ENCODE measurements at places on chromosomes 4 and X. TPM values are rescaled to one million over a fixed set of nuclear protein-coding genes. Genes with fewer than 3 reads are reported as not detected.

Gene PLP1
- 9.0 TPM for total RNA-seq

Gene KDR
- 4.2 TPM for total RNA-seq

Gene RPA4
- 3.0 TPM for total RNA-seq

Gene AIFM1
- 19.1 TPM for total RNA-seq

Gene TMSB15B
- total RNA-seq, result not detected

Gene HELT
- total RNA-seq, result not detected

Gene ZIC3
- not detected for total RNA-seq

Gene SLC49A3
- 7.1 TPM for total RNA-seq

Gene PROM1
- 170 TPM for total RNA-seq

Gene CD40LG
- not detected for total RNA-seq

Gene TENM3
- total RNA-seq, result 9.8 TPM

- H3K4me1 ChIP-seq, result no peaks in the 10 kb centered on the region
- no peak for DNase-seq
- H3K36me3 ChIP-seq, result no peaks in the 10 kb centered on the region
- H3K27ac ChIP-seq, result peak overlapping the region; percentile 81
- H3K4me3 ChIP-seq, result peak overlapping the region; percentile 22
Observed at GRCh38 chrX:91435395-91435794, 756 bp downstream of the PABPC5 start.

DNA sequence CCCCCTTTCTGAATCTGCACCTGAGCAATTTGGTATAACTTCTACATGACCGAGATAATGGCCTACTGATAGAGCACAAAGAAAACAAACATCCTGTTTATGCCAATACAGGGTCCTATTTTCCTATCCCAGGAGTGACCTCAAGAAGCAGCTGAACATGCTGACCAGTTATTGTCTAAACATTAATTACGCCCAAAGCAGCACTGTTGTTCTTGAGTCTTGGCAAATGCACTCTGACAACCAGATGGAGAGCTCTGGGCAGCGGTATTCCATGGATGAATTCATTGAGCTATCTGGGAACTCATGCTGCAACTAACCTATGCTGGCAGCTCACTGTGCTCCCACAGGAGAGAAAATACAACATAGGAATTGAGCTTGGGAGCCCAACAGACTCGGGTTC is 52.6 kb downstream of the PCYT1B start:
- no peak overlapping the region for H3K27ac ChIP-seq
- H3K4me3 ChIP-seq, result no peak overlapping the region
- DNase-seq, result no peak
- H3K36me3 ChIP-seq, result no peaks in the 10 kb centered on the region
- no peaks in the 10 kb centered on the region for H3K27me3 ChIP-seq

DNA sequence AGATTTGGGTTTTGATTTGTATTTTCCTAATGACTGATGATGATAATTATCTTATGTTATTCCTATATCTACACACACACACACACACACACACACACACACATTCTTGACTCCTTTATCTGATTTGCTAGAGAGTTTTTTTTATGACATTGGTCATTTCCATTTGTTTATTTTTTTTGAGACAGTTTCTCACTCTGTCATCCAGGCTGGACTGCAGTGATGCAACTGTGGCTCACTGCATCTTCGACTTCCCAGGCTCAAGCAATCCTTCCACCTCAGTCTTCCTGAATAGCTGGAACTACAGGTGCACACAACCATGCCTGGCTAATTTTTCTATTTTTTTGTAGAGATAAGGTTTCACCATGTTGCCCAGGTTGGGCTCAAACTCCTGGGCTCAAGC is 6.7 kb downstream of the ZNF81 start:
- H3K4me3 ChIP-seq, result no peak overlapping the region
- H3K36me3 ChIP-seq, result no peaks in the 10 kb centered on the region
- H3K4me1 ChIP-seq, result no peaks in the 10 kb centered on the region
- DNase-seq, result no peak
- H3K27me3 ChIP-seq, result no peaks in the 10 kb centered on the region

GRCh38 chr4:88526221-88526815 is 2.7 kb upstream of the PYURF start:
- no peak for DNase-seq
- peaks cover 6% of the 10 kb centered on the region for H3K4me1 ChIP-seq
- H3K27ac ChIP-seq, result no peak overlapping the region
- peaks cover 3% of the 10 kb centered on the region for H3K36me3 ChIP-seq
- no peaks in the 10 kb centered on the region for H3K27me3 ChIP-seq

DNA sequence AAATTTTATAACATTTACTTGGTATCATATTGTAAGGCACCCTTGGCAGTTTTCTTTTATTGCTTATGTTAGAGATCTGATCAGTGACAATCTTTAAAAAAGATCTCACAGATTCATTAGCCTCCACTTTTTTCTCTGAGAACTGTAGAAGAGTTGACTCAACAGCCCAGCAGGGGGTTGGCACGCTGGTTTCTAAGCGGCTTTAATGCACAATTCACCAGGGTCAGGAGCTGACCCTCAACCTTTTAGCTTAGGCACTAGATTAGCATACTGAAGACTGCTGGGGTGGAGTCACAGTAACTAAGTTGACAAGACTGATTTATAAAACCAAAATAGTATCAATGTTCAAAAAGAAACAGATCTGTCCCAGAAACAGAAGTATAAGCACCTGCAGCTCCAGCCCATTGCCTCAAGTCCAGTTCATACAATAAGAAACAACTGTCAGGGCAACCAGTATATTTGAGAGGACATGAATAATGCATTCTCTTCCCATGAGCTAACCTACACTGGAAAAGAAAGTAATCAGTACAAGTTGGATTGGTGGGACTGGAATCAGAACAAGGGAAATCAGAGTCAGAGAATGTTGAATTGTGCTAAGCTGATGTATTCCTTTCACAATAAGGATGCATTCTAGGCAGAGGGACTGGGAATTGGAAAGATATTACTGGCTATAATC is 77.6 kb downstream of the PDE5A start:
- no peaks in the 10 kb centered on the region for H3K27me3 ChIP-seq
- DNase-seq, result no peak
- H3K4me1 ChIP-seq, result no peaks in the 10 kb centered on the region
- H3K36me3 ChIP-seq, result no peaks in the 10 kb centered on the region
- H3K27ac ChIP-seq, result no peak overlapping the region
- no peak overlapping the region for H3K4me3 ChIP-seq

DNA sequence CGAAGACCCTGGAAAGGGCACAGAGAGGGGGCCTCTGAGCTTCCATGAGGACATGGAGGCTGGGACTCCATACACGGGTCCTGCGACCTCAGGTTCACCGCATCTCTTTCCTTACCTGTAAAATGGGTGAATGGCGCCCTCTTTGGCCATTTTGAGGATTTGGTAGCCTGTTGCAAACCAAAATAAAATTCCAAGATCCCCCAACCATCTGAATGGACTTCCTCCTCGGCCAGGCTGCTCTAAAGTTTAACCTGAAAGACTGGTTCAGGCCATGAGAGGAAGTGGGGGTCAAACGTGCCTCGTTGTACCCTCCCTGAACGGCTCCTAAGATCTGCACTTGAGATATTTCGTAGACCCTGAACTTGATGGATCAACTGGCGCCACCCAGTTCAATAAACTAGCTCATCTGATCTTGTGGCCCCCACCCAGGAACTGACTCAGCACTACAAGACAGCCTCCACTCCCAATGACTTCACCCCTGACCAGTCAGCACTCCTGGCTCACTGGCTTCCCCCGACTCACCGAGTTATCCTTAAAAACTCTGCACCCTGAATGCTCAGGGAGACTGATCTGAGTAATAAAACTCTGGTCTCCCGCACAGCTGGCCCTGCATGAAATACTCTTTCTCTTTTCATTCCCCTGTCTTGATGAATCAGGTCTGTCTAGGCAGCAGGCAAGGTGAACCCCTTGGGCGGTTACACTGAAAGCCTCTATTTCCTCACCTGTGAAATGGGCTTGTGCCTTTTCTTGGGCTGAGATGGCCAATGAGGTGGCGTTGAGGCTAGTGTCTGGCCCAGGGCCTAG is 32.9 kb upstream of the GPR78 start:
- no peak overlapping the region for H3K27ac ChIP-seq
- H3K4me3 ChIP-seq, result no peak overlapping the region
- no peaks in the 10 kb centered on the region for H3K27me3 ChIP-seq
- H3K4me1 ChIP-seq, result no peaks in the 10 kb centered on the region

GRCh38 chr4:172675232-172675631 is 493.4 kb upstream of the GALNT7 start:
- H3K4me1 ChIP-seq, result no peaks in the 10 kb centered on the region
- H3K4me3 ChIP-seq, result no peak overlapping the region
- H3K27me3 ChIP-seq, result no peaks in the 10 kb centered on the region
- H3K36me3 ChIP-seq, result no peaks in the 10 kb centered on the region

DNA sequence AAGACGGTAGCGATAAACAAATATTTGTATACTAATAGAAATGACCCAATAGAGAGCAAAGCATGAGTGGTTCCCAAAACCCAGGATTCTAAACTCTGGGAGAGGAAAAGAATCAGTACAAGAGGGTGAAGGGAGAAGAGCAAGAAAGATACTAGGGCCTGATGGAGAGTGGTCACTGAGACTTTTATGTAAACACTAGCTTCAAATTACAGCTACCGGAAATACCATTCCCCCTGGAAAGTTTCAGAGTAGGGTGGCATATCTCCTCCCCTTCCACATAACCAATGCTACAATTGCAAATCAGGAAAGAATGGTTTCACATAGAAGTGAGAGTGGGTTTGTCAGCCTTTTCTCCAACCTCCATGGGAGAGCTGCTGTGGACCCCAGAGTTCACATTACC is 77.1 kb downstream of the EIF4E start:
- no peaks in the 10 kb centered on the region for H3K27me3 ChIP-seq
- no peak overlapping the region for H3K27ac ChIP-seq
- H3K36me3 ChIP-seq, result no peaks in the 10 kb centered on the region
- no peak for DNase-seq
- H3K4me1 ChIP-seq, result no peaks in the 10 kb centered on the region

DNA sequence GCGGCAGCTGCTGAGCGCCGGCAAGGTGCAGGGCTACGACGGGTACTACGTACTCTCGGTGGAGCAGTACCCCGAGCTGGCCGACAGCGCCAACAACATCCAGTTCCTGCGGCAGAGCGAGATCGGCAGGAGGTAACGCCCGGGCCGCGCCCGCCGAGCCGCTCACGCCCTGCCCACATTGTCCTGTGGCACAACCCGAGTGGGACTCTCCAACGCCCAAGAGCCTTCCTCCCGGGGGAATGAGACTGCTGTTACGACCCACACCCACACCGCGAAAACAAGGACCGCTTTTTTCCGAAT is 117.0 kb downstream of the DCTD start:
- no peak overlapping the region for H3K27ac ChIP-seq
- no peak overlapping the region for H3K4me3 ChIP-seq
- H3K36me3 ChIP-seq, result no peaks in the 10 kb centered on the region
- no peak for DNase-seq
- H3K4me1 ChIP-seq, result no peaks in the 10 kb centered on the region

- H3K4me3 ChIP-seq, result no peak overlapping the region
- H3K27me3 ChIP-seq, result no peaks in the 10 kb centered on the region
- no peak overlapping the region for H3K27ac ChIP-seq
- no peaks in the 10 kb centered on the region for H3K4me1 ChIP-seq
- DNase-seq, result no peak
Observed at GRCh38 chrX:116607776-116608175, 145.0 kb upstream of the CT83 start.

- H3K36me3 ChIP-seq, result no peaks in the 10 kb centered on the region
- H3K27ac ChIP-seq, result no peak overlapping the region
- no peaks in the 10 kb centered on the region for H3K27me3 ChIP-seq
- no peaks in the 10 kb centered on the region for H3K4me1 ChIP-seq
- H3K4me3 ChIP-seq, result no peak overlapping the region
Observed at GRCh38 chr4:116546759-116547158, 538.6 kb downstream of the TRAM1L1 start.

GRCh38 chr4:26611885-26612284 is 28.0 kb downstream of the TBC1D19 start:
- H3K4me3 ChIP-seq, result no peak overlapping the region
- DNase-seq, result no peak
- no peaks in the 10 kb centered on the region for H3K4me1 ChIP-seq
- H3K27me3 ChIP-seq, result no peaks in the 10 kb centered on the region
- no peak overlapping the region for H3K27ac ChIP-seq
- H3K36me3 ChIP-seq, result no peaks in the 10 kb centered on the region

DNA sequence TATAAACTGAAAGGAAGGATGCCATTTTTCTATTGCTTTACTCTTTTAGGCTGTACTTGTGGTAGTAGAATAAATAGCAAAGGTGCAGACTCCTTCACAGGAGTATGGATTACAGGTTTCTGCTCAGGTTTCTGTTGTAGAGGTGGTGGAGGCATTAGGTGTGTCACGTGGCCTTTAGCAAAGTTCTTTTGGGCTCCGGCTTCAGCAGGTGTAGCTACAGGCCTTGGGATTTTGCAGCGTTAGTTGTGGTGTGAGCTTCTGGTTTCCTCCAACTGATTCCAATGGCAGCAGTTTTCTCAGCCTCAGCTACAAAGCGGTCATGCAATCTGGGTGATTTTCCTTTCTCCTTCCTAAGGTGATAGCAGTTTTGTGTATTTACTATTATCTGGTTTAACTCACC is 255.8 kb upstream of the GK2 start:
- H3K27ac ChIP-seq, result no peak overlapping the region
- H3K4me3 ChIP-seq, result no peak overlapping the region
- no peak for DNase-seq
- H3K4me1 ChIP-seq, result no peaks in the 10 kb centered on the region
- no peaks in the 10 kb centered on the region for H3K36me3 ChIP-seq

- no peak overlapping the region for H3K27ac ChIP-seq
- DNase-seq, result no peak
- no peaks in the 10 kb centered on the region for H3K27me3 ChIP-seq
- no peaks in the 10 kb centered on the region for H3K36me3 ChIP-seq
- H3K4me3 ChIP-seq, result no peak overlapping the region
Observed at GRCh38 chr4:97589481-97590196, 553.6 kb downstream of the STPG2 start.

GRCh38 chr4:56937262-56937661 is 29.6 kb downstream of the REST start:
- DNase-seq, result no peak
- H3K27ac ChIP-seq, result no peak overlapping the region

DNA sequence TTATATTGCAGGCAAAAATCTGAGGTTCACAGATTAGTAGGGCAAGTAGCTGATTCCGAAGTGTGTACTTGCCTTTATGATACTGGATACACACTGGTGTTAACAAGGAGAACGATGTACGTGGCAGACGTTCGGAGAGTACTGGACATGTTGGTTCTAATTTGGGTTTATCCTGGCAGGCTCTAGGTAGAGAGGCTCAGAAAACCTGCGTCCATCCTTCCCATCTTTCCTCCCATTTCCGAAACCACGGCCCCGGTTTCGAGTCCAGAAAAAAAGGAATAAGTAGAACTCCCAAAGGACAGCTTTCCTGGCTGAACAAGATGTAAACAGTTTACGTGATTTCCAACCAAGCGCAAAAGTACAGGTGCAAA is 351 bp upstream of the SLC30A9 start:
- H3K27ac ChIP-seq, result peak overlapping the region; percentile 86
- no peak for DNase-seq
- H3K4me3 ChIP-seq, result peak overlapping the region; percentile 84
- H3K36me3 ChIP-seq, result no peaks in the 10 kb centered on the region
- H3K27me3 ChIP-seq, result no peaks in the 10 kb centered on the region

- H3K27me3 ChIP-seq, result no peaks in the 10 kb centered on the region
- H3K27ac ChIP-seq, result no peak overlapping the region
- no peak for DNase-seq
- H3K36me3 ChIP-seq, result no peaks in the 10 kb centered on the region
Observed at GRCh38 chrX:1564750-1565683, 26.4 kb upstream of the AKAP17A start.

GRCh38 chrX:119784747-119785446 is 6.5 kb downstream of the RPL39 start:
- no peaks in the 10 kb centered on the region for H3K27me3 ChIP-seq
- DNase-seq, result peak; percentile 49
- H3K4me3 ChIP-seq, result no peak overlapping the region
- no peaks in the 10 kb centered on the region for H3K36me3 ChIP-seq
- H3K27ac ChIP-seq, result no peak overlapping the region

- DNase-seq, result no peak
- no peaks in the 10 kb centered on the region for H3K4me1 ChIP-seq
- H3K4me3 ChIP-seq, result no peak overlapping the region
- H3K27me3 ChIP-seq, result no peaks in the 10 kb centered on the region
- no peaks in the 10 kb centered on the region for H3K36me3 ChIP-seq
Observed at GRCh38 chr4:165635951-165636350, 237.1 kb upstream of the TLL1 start.
